ENCODE measurements at places on chromosomes 6 and 20.

GRCh38 chr6:144123836-144124235 is 26.5 kb upstream of the STX11 start:
- DNase-seq = no peak

- no peak for DNase-seq
Measured at GRCh38 chr20:48695255-48695654, 132.5 kb downstream of the PREX1 start.

DNA sequence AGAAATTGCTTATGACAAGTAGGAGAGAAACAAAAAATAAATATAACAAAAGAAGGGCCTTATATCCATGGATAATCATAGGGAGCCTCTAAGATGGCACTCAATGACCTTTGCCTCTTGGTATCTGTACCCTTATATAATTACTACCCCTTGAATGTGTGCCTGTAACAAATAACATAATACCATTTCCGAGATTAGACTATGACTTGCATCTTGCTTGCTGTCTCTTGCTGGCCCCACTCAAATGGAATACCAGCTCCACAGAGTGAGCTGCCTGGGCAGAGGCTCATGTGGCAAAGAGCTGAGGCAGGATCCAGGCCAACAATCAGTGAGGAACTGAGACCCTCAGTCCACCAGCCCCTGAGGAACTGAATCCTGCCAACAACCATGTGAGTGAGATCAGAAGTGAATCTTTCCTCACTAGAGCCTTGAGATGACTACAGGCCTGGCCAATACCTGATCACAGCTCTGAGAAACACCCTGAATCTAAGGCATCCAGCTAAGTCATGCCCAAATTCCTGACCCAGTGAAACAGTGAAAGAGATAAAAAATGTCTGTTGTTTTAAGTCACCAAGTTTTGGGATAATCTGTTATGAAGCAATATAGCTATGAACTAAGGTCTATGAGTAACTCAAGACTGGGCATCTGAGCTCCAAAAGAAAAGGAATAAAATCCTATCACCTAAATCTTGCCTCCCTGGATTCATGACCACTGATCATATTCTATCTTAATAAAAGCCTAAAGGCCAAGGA is 5.5 kb downstream of the KATNA1 start:
- DNase-seq = no peak

DNA sequence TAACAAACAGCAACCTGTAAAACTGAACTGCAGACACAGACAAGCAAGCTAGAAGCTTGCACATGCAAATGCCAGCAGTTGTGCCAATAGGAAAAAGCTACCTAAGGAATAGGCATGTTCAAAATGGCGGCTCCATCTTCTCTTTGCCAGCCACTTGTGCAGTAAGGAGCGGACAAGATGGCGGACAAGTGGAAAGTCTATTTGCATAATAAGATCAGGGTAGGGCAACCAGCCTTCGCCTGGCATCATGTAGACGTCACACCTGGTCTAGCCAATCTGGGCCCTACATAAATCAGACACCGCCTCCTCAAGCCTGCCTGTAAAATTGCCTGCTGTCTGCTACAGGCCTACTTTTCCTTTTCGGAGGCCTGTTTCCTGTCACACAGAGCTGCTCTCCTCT is 18.0 kb downstream of the C6orf52 start:
- no peak for DNase-seq

DNA sequence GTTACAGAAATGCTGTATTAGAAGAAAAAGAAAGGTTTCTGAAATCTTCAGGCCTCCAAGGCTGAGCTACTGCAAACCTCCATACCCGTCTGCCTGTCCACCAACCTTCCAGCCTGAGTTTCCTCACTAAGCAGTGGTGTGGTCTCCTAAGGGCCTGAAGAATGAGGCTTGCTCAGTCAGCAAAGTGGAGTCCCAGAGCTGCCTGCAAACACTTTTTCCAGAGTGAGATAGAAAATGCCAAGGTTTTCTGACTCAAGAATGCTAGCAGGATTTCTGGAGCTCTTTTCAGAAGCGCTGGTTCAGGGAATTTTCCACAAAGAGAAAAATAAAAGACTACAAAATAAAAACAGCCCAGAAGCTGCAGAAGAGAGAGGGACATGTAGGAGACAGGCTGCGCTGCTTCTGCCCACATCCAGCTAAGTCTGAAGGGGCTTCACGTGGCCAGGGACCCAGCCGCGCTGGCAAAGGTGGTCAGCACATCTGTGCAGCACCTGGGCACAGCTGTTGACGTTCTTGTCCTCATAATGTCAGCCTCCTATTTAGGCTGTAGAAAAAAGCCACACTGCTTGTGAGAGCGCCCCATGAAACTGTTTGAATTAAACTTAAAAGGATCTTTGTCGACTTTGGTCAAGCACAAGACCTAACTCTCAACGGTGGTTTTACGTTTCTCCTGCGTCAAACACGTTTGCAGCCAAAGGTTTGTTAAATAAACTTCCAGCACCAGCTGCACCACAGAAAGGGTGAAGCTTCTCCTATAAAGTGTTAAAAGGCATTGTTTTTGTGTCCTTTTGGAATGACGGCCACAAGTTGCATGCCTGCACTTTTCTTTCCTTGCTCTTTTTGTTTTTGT is 209.0 kb downstream of the THBS2 start:
- DNase-seq = no peak

- DNase-seq = no peak
Measured at GRCh38 chr20:14245368-14245970, 91.9 kb downstream of the FLRT3 start.

GRCh38 chr6:137190583-137191094 is 17.2 kb upstream of the IL22RA2 start:
- no peak for DNase-seq

GRCh38 chr20:43913291-43914025 is 1.2 kb upstream of the TOX2 start:
- no peak for DNase-seq

- peak; percentile 34 for DNase-seq
Measured at GRCh38 chr6:41306187-41306854, 19.8 kb upstream of the TREM1 start.

DNA sequence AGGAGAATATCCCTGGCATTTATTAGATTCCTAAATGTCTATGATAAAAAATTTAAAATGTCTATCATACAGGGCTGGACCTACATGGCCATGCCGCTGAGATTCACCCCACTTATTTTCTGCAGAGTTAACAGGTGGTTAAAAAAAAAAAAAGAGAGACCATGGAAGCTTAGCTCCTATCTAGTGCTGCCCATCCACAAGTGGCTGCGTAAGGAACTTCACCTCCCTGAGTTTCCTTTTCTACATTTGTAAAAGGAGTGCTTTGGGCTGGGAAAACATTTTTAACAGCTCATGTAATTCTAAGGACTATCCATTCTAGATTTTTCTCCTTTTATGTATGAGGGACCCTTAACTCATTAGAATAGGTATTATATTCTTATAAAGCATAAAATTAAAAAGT is 534.1 kb downstream of the MMUT start:
- no peak for DNase-seq

DNA sequence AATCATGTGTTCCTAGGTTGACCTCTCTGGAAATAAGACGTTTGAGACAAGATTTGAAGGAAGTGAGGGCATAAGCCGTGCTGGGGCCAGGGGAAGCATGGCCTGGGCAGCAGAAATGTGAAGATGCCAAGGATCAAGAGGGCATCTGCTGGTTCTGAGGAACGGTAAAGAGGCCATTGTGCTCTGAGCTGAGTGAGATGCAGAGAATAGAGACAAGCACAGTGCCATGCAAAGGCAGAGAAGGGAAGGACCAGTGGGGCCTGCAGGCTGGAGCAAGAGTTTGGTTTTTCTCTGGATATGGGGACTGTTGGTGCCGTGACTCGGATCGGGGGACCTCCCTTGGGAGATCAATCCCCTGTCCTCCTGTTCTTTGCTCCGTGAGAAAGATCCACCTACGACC is 50.8 kb downstream of the SMPDL3A start:
- no peak for DNase-seq

DNA sequence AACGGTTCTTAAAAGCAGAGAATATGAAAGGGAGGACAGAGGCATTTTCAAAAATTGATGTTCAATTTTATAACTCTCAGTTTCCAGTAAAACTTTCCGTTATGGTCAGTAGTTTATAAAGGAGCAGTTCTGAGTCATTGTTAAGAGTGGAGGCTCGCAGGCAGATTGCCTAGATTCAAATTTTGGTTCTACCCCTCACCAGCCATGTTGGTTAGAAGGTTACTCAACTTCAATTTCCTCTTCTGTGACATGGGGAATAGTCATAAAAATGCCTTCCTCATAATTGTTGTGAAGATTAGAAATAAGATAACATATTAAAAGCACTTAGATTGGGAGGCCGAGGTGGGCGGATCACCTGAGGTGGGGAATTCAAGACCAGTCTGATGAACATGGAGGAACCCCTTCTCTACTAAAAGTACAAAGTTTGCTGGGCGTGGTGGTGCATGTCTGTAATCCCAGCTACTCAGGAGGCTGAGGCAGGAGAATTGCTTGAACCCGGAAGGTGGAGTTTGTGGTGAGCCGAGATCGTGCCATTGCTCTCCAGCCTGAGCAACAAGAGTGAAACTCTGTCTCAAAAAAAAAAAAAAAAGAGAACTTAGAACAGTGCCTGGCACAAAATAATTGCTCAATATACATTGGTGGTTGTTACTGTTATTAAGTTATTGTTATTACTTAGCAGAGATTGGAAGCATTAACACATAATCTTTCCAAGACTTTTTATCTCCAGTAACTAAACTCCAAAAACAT is 348.9 kb downstream of the NRN1 start:
- DNase-seq = no peak

- no peak for DNase-seq
Measured at GRCh38 chr6:101090281-101090680, 209.2 kb upstream of the ASCC3 start.

DNA sequence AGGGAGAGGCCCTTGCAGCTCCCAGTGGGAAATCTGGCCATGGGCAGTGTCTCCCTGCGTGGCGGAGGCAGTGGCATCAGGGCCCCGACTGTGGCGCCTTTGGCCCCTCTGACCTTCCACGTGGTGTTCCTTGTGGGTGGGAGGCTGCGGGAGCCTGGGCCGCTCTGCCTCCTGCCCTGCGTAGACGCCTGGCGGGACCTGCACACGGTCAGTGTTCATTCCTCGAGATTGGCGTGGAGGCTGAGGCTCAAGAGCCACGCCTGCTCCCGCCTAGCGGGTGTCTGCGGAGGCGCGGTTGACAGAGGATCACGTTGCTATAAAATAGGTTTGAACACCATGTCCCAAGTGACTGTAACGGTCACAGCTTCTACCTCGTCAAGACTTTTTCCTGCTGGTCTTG is 14.0 kb downstream of the COL9A3 start:
- no peak for DNase-seq

DNA sequence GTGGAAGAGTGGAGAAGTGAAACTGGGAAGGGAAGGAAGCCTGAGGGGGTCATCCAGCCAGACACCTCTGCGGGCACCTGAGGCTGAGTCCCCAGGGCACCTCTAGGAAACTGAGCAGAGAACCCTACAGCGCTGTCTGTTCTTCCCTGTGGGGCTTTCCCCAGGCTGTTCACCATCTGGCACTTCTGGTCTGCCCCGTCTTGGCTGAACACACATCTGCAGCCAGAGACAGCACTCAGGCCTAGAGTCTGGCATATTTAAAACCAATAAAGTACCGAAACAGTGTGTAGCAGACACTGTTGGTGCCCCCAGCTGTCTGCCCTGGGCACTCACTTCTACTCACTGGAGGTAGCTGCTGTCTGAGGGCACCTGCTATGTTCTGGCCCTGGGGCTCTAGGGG is 9.4 kb upstream of the ARFGEF2 start:
- DNase-seq = no peak
